ENCODE measurements at places on chromosomes 4 and X. TPM values are rescaled to one million over a fixed set of nuclear protein-coding genes. Genes with fewer than 3 reads are reported as not detected.

GRCh38 chrX:103275947-103276567 is 493 bp downstream of the TCEAL5 start:
- H3K4me3 ChIP-seq = peak overlapping the region; percentile 71
- peaks cover 9% of the 10 kb centered on the region for H3K4me1 ChIP-seq

DNA sequence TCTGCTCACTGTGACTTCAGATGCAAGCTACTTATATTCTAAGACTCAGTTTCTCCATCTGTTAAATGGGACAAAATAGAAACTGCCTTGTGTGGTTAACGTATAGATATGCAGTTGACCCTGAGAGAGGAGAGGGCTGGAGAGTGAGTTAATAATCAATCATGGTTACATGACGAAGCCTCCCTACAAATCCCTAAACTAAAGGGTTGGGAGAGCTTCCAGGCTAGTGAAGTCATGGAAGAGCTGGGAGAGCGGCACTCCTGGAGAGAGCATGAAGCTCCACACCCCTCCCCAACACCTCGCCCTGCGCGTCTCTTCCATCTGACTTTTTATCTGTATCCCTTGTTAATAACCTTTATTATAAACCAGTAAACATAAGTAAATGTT is 138.5 kb upstream of the FAM9B start:
- DNase-seq = no peak
- H3K4me3 ChIP-seq = no peak overlapping the region
- no peak overlapping the region for H3K27ac ChIP-seq

DNA sequence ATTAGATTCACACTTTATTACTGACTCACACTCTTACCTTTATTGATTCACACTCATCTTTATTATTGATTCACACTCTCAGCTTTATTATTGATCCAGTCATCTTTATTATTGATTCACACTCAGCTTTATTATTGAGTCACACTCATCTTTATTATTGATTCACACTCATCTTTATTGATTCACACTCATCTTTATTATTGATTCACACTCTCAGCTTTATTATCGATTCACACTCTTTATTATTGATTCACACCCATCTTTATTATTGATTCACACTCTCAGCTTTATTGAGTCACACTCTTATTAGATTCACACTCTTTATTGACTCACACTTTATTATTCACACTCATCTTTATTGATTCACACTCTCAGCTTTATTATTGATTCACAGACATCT is 31.3 kb downstream of the HTRA3 start:
- no peak for DNase-seq
- H3K27ac ChIP-seq = no peak overlapping the region
- peaks cover 10% of the 10 kb centered on the region for H3K27me3 ChIP-seq
- no peaks in the 10 kb centered on the region for H3K4me1 ChIP-seq
- no peaks in the 10 kb centered on the region for H3K36me3 ChIP-seq

DNA sequence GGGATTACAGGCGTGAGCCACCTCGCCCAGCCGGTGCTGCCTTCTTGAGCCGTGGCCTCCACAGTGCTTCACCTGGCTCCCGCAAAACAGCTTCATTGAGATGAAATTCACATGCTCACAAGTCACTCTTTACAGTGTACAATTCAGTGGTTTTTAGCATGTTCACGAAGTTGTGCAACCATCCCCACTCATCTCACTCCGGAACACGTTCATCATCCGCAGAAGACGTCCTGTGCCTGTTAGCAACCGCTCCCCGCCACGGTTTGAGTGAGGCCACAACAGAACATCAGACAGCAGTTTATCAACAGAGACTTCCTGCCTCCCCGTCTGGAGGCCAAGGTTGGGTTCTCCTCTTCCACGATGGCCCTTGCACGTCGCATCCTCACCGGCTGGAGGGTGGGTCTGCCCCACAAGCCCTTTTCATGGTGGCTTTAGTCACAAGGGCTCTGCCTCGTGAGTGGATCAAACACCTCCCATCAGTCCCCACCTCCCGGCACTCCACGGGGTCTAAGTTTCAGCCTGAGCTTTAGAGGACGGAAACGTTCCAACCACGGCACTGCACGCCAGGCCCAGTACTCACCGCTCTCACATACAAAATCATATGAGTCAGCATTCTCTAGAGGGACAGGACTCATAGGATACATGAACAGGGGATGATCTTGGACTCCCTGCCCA is 29.6 kb upstream of the SPON2 start:
- no peaks in the 10 kb centered on the region for H3K36me3 ChIP-seq
- H3K27me3 ChIP-seq = no peaks in the 10 kb centered on the region
- H3K27ac ChIP-seq = peak overlapping the region; percentile 86
- H3K4me1 ChIP-seq = peaks cover 31% of the 10 kb centered on the region
- peak; percentile 88 for DNase-seq

OPHN1 gene
- total RNA-seq = not detected

PNMA3 gene
- 2.2 TPM for total RNA-seq

HSFX4 gene
- total RNA-seq = not detected

DNA sequence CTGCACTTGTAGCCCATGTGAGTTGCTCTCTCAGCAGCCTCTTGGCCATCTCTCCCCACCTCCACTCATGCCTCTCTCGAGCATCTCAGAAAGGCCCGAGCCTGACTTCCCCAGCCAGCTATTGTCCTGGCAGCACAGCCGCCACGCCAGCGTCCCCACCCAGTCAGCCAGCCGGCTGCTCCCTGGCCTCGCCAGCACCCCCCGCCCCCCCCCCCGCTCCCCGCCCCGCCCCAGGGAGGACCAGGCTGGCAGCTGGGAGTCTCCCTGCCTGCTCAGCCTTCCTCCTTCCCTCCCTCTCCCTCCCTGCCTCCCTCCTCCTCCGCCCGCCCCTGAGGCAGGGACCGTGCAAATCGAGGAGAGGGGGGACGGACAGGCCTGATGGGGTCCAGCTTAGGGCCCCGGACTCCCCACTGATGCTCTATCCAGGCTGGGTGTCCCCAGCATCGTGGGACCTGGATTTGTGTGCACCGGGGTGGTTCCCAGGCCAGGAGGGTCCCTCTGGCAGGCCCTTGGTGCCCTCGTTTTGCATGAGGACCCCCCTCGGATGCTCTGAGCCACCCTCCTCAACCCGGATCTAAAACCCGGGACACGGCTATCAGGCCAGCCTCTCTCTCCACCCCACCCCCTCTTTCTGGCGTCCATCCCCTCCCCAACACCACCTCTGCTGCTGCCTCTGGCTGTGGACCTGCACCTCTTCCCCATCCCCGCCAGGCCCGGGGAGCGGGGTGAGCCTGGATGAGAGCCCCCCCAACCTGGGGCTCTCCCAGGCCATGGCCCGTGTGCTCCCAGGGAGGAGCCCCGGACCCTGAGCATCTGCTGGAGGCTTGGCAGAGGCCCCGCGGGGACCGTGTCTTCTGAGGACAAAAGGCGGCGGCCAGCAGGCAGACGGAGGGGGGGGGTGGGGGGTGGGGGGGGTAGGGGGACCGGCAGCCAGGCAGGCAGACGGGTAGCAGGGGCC is at the start of gene GPR173:
Gene GPR173 (plus strand): TSS at position 621 of the 958 bp plus-strand sequence. CDS start 27,833 bp downstream, outside the sequence.
- H3K36me3 ChIP-seq = no peaks in the 10 kb centered on the region
- no peak within 1 kb of the TSS for H3K27ac ChIP-seq
- H3K27me3 ChIP-seq = peaks cover 29% of the 10 kb centered on the region
- H3K4me3 ChIP-seq = peak within 1 kb of the TSS; percentile 25
- DNase-seq = no peak
- no peaks in the 10 kb centered on the region for H3K4me1 ChIP-seq

DNA sequence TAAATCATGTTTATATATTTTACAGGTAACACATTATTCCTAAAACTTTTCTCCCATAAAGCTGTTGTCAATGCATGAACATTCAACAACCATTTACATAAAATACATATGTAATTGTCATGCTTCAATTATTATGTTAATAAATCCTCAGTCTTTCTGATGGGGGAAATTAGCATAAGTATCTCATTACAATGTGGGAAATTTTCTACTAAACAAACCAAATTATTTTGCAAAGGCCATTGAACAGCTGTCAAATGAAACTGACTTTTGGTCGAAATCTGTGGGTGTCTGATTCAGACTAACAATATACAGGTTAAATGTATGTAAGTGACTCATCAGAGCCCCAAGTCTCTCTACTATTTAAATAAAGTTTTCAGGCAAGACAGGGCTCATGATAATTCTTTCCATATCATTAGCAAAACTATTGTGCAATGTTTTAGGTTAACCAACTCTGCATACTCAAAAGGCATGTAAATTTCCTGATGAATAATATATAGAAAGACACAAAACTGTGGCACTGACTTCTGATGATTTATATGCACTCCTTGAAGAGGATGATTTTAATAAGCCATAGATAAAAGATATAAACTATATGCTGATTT is 795.3 kb upstream of the AADAT start:
- H3K27ac ChIP-seq = no peak overlapping the region
- H3K36me3 ChIP-seq = no peaks in the 10 kb centered on the region
- H3K4me3 ChIP-seq = no peak overlapping the region

- DNase-seq = no peak
- no peaks in the 10 kb centered on the region for H3K4me1 ChIP-seq
- H3K27me3 ChIP-seq = no peaks in the 10 kb centered on the region
- H3K27ac ChIP-seq = no peak overlapping the region
- H3K36me3 ChIP-seq = no peaks in the 10 kb centered on the region
Measured at GRCh38 chr4:124167602-124168001, 544.9 kb downstream of the ANKRD50 start.

FAM200B gene
- 23.1 TPM for total RNA-seq

GRCh38 chr4:3342182-3342854 is 49.5 kb downstream of the RGS12 start:
- peaks cover 23% of the 10 kb centered on the region for H3K4me1 ChIP-seq
- DNase-seq = peak; percentile 40
- H3K27ac ChIP-seq = no peak overlapping the region
- no peaks in the 10 kb centered on the region for H3K27me3 ChIP-seq
- H3K4me3 ChIP-seq = no peak overlapping the region

LDB2 gene
- not detected for total RNA-seq

SSX4B gene
- not detected for total RNA-seq

DNA sequence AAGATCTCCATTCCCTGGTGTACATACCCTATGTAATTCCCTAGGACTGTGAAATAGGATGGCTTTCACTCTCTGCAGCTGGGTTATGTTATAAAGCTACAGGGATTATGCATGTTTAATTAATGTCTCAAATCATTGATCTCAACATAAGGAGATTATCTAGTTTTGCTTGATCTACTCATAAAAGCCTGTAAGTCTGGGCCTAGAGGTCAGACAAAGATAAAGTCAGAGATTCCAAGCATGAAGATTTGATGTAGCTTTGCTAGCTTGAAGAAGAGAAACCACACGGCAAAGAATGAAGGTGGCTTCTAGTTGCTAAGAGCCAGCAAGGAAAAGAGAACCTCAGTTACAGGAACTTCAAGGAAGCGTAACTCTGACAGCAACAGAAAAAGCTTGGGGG is 456.9 kb downstream of the CCSER1 start:
- no peaks in the 10 kb centered on the region for H3K27me3 ChIP-seq
- no peak overlapping the region for H3K4me3 ChIP-seq

- H3K36me3 ChIP-seq = no peaks in the 10 kb centered on the region
- H3K27ac ChIP-seq = no peak within 1 kb of the TSS
- peaks cover 23% of the 10 kb centered on the region for H3K27me3 ChIP-seq
- peaks cover 9% of the 10 kb centered on the region for H3K4me1 ChIP-seq
- DNase-seq = peak; percentile 42
Measured at GRCh38 chr4:73620115-73620792, at the start of gene RASSF6. RASSF6 (minus strand) TSS chr4:73620436; CDS start chr4:73611795, 8,641 bp downstream.

FGFBP2 gene
- total RNA-seq = 11.6 TPM

SPANXD gene
- not detected for total RNA-seq

All from activated T-cell treated with anti-CD3 and anti-CD28 coated beads, Interleukin-2, amount 50 U/mL, for 72 hours (primary cell).